ENCODE measurements at places on chromosomes 5 and 9.
A peak's percentile ranks its signal among the peaks of the same experiment; 100 is the strongest.

- DNase-seq, result no peak
Observed at GRCh38 chr5:62564101-62564500, 14.5 kb upstream of the LRRC70 start.

GRCh38 chr9:77672183-77672582 is 24.1 kb upstream of the GNA14 start:
- no peak for DNase-seq

DNA sequence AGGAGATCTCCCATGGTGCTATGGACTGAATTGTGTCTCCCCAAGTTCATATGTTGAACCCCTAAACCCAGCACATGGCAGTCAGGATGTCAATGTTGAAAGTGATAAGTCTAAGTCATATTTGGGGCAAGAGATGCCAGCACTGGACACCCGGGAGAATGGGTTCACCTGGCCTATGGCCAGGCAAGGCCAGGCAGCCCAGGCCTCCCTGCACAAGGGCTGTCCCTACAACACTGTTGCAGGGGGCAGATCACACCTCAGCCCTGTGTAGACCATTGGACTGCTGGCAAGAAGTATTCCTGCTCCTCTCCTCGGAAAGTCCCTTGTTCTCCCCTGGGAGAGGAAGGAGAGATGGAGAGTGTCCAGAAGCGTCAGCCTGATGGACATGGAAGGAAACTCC is 240.5 kb downstream of the GADD45G start:
- DNase-seq, result no peak

DNA sequence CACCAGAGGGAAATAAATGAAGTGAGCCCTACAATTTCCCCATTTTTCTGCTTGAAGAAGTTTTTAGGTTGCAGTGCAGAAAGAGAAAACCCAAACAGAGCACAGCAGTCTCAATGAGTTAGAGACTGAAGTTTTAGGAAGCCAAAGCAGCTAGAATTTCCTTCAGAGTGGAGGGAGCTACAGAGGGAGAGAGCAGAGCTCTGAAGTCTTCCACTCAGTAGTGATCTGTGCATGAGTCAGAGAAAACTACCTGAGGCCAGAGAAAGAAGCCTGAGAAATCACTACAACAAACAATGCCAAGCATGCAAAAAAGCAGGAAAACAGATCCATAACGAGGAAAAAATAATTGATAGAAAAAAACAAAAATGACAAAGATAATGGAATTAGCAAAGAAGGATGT is 17.9 kb upstream of the NDUFB6 start:
- no peak for DNase-seq

DNA sequence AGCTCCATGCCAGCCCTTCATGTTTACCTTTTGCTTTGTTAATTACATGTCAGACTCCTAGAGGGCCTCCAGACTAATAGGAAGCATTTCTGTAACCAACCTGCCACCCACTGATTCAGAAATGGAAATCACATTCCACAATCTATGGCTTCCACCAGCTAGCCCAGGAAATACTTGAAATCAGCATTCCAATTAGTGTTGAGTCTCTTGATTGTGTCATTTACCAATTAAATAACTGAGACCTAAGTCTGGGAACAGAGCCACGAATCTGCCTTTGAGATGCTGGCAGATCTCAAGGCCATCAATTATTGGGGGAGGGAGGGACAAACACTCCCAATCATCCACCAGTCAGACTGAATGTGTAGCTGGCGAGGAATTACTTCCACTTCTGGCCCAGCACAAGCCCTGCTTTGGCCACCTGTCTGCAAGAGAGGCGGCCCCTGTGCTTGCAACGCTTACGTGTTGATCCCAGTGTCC is 27.4 kb upstream of the SAP30L start:
- DNase-seq, result no peak

GRCh38 chr5:107337281-107337680 is 333.5 kb downstream of the EFNA5 start:
- no peak for DNase-seq

DNA sequence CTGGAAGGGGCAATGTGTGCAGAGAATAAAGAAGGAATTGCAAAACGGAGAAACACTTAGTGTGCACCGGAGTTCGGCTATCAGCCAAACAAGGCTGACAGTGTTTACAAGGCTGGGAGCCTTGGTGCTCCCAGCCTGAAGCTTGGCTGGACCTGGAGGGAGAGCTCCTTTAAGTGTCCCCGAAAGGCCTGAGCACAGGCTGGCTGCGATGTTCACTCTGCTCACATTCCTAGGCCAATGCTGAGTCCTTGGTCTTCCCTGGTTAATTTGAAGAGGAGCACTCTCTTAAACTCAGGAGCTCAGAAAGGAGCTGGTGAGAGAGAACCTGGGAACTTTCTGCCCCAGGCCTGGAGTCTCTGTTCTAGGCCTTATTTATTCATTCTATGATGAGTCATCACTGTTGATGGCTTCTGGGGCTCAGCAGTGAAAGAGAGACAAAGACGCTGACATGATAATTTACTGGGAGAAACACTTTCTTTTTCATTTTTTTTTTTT is 88.6 kb upstream of the MYO10 start:
- no peak for DNase-seq

DNA sequence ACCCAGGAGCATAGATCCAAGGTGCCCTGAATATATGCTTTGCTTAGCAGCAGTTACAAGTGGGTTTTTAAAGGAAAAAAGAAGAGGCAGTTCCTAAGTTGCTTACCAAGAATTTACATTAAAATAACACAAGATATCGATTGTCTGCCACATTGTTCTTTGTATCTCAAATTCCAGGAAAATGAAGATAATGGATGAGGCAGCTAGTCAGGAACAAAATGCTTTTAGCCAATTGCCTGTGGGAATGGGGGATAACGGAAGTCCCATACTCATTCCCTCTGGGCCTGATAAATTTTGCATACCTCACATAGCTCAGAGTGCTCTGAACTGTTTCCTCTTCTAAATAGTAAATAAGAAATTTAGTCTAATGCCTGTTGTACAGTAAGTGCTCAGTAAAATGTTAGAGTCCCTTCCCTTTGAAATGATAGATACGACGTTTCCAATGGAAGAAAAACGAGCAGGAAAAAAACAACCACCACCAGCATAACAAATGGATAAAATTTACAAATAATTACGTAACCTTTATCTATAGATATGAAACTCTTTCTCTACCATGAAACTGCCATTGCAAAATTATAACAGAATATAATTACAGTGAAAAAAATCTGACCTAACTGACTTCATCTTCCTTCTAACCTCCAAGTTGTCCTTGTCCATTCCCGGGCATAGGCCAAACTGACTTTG is 35.5 kb upstream of the TENT2 start:
- no peak for DNase-seq

- DNase-seq, result no peak
Observed at GRCh38 chr5:125044491-125045282, 298.2 kb upstream of the ZNF608 start.

DNA sequence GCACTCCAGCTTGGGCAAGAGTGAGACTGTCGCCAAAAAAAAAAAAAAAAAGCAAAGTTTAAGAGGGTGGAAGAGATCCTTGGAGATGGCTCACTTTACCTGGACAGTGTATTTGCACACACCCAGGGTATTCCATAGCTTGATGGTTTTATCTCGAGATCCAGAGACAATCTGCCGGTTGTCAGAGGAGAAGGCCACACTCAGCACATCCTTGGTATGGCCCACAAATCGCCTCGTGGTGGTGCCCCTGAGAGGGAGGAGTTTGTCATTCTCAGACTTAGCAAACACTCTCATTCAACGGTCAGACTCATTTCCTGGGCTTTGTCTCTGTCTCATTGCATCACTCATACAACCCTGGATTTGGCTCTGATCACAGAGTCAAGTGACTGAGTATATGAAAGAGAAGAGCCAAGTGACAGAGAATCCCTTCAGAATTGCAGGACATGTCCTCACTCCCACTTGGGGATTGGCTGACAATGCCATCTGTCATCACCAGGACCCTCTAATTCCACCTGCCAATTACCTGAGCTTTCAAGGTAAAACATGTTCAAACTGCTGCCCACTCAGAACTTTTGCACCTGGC is 2.2 kb downstream of the RACK1 start:
- no peak for DNase-seq

GRCh38 chr5:39869396-39869795 is 444.6 kb upstream of the DAB2 start:
- DNase-seq, result no peak

- DNase-seq, result no peak
Observed at GRCh38 chr5:39955156-39955555, 530.4 kb upstream of the DAB2 start.

GRCh38 chr5:39500551-39501175 is 75.9 kb upstream of the DAB2 start:
- no peak for DNase-seq

DNA sequence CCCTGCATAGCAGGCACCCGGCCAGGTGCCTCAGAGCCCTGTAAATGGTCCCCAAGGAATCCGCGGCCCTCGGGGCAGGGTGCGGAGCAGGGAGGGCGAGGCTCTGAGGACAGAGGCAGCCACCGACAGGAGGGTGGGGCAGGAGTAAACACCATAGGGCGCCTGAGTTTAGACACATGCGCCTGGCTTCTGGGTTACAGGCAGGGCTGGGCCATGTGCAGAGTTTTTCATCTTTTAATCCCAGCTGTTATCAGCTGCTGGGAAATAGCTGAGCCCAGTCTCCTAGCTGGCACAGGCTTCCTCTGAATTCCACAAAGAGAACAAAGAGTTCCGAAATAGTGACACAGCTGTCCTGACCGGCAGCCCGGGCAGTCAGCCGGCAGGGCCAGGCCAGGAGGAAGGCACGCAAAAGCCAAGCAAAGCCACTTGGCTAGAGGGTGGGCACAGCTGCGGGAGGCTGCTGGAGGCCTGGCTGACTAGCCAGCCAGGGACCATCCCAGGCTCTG is 98.9 kb upstream of the PHYKPL start:
- DNase-seq, result no peak

- no peak for DNase-seq
Observed at GRCh38 chr5:163005949-163006348, 431.4 kb upstream of the CCNG1 start.

DNA sequence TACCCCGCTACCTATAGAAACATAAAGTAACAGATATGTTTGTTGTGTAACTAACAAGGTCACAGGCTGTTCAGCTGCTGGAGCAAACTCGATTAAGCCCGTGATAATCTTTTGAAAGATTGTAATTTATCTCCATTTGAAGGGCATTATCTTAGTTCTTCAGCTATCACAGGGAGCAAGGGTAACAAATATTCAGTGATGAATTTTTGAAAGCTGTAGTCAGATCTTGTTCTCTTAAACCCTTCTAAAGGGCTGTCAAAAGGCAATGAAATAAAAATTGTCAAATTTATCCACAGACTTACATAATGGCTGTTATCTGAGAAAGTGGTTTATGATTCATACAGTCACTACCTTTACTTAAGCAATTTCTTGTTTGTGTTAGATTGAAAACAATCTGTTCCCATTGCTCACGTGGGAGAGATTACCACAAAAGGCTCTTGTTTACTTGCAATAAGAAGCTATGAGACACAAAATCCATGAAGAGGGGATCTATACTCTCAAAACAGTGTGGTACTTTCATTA is 78.3 kb upstream of the ZNF608 start:
- DNase-seq, result peak; percentile 23

GRCh38 chr5:79590396-79590999 is 21.7 kb upstream of the TENT2 start:
- no peak for DNase-seq

- DNase-seq, result no peak
Observed at GRCh38 chr5:92064993-92065392, 681.9 kb upstream of the ARRDC3 start.

DNA sequence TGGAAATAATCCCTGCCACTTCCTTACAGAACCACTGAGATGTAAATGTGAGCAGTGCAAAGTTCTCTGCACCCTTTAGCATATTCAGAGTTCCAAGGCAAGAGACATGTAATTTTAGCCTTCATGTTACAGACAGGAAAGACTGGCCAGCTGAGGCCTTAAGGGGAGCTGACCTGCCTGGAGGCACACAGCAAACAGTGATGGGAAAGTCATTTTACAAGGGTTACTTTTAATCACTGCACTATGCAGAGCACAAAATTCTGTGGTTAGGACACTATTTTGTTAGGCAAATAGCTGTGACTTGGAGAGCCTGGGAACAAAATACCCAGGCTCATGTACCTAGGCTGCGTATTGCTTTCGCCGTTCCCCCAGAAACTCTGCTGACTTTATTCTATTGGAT is 30.2 kb upstream of the TNIP1 start:
- DNase-seq, result no peak

- DNase-seq, result no peak
Observed at GRCh38 chr9:1639166-1639565, 376.0 kb upstream of the SMARCA2 start.

DNA sequence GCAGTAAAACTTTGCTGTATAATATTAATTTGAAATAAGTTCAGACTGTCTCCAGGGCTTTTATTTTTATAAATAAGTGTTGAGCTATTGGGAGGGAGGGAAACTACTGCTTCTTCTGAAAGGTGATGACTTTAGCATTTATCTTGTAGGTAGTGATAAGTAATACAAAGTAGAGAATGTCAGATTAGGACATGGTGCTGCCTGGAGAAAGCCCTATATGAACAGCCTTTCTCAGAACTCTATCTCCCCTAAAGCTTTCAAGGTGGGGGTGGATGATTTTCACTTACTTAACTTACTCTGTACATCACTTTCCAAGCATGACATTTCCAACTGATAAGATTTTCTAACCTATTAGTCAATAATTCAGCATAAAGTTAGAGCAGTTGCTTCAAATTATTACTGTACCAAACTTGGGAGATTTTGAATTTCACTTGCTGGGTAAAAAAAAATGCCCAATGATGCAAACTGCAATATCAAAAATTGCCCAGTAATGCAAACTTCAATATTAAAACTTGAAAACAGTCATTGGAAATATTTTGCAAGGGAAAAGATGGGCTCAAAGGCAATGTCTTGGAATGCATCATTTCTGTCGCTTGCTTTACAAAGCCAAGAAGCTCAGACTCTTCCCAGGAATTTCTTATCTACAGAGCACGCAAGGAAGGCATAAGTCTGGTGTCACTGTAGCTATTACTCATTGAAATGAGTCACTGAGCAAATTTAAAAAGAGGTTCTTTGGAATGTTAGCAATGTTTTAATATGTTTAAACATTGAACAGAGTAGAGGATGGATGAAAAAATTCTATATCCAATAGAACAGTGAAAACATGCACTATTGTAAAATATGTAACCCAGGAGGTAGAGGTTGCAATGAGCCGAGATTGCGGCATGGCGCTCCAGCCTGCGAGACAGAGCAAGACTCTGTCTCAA is 569.5 kb downstream of the PSAT1 start:
- no peak for DNase-seq

Data from WERI-Rb-1 (cell line).